Fibroblast of the aortic adventitia (primary cell): ENCODE measurements at places on chromosomes 4 and X. TPM values are rescaled to one million over a fixed set of nuclear protein-coding genes. Genes with fewer than 3 reads are reported as not detected.

PAGE1 gene
- not detected in 2 replicates for total RNA-seq

OPHN1 gene
- 5.6 and 9.4 TPM in 2 replicates for total RNA-seq

CETN2 gene
- 65.7 and 209 TPM in 2 replicates for total RNA-seq

HPSE gene
- total RNA-seq: 0.27 and 2.7 TPM in 2 replicates

SPARCL1 gene
- total RNA-seq: not detected in 2 replicates

KIAA0232 gene
- total RNA-seq: 18.1 and 28.7 TPM in 2 replicates
